Cardiac atrium fibroblast (primary cell): ENCODE measurements at places on chromosomes 3 and 15. TPM values are rescaled to one million over a fixed set of nuclear protein-coding genes. Genes with fewer than 3 reads are reported as not detected.

FANCD2OS gene
- not detected in 2 replicates for total RNA-seq

GREM1 gene
- under 0.01 and 0.32 TPM in 2 replicates for total RNA-seq

CDHR4 gene
- not detected in 2 replicates for total RNA-seq

TNIK gene
- 20.8 and 23.0 TPM in 2 replicates for total RNA-seq

TCF12 gene
- 47.7 and 55.2 TPM in 2 replicates for total RNA-seq

COLQ gene
- total RNA-seq: 0.36 and 1.3 TPM in 2 replicates

PLSCR5 gene
- total RNA-seq: not detected in 2 replicates

TRIM42 gene
- not detected in 2 replicates for total RNA-seq

FOXB1 gene
- not detected in 2 replicates for total RNA-seq

CD86 gene
- total RNA-seq: not detected in 2 replicates

CCR8 gene
- total RNA-seq: not detected in 2 replicates

CHST13 gene
- not detected in 2 replicates for total RNA-seq

CPLX3 gene
- total RNA-seq: not detected in 2 replicates

KCTD6 gene
- total RNA-seq: 7.4 and 14.7 TPM in 2 replicates

CFAP161 gene
- not detected in 2 replicates for total RNA-seq

PRKCI gene
- 45.8 and 66.6 TPM in 2 replicates for total RNA-seq

GABRA5 gene
- total RNA-seq: not detected in 2 replicates

ZNF660 gene
- 0.32 and 0.90 TPM in 2 replicates for total RNA-seq

SLC6A20 gene
- total RNA-seq: not detected in 2 replicates

MYRIP gene
- 0.54 and 0.65 TPM in 2 replicates for total RNA-seq

FMN1 gene
- not detected in 2 replicates for total RNA-seq

PYGO1 gene
- 3.8 and 9.2 TPM in 2 replicates for total RNA-seq
